Fibroblast of skin of back (primary cell): ENCODE measurements at places on chromosomes 4 and X.

GRCh38 chr4:93843772-93844171 lies 15.2 kb downstream of the ATOH1 start:
- DNase-seq: no peak

DNA sequence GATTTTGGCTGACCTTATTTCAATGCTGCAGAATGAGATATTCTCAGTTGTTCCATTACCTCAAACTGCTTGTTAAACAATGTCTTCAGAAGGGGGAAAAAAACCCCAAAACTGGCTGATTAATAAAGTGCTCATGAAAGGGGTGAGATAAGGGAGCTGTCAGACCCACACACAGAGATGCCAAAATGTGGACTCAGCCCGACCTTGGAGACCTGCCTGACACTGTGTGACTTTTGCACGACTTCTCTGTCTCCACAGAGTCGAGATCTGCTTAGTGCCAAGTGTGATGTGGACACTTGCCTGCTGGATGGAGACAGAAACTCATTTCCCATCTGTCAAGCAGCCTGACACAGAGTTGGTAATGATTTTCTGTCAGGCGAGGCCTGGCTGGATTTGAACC lies 31.5 kb downstream of the REELD1 start:
- DNase-seq: no peak

- DNase-seq: no peak
Measured at GRCh38 chr4:188624370-188624769, 485.1 kb downstream of the TRIML1 start.

GRCh38 chr4:110510955-110511544 lies 35.1 kb downstream of the ENPEP start:
- peak; percentile 57 for DNase-seq

DNA sequence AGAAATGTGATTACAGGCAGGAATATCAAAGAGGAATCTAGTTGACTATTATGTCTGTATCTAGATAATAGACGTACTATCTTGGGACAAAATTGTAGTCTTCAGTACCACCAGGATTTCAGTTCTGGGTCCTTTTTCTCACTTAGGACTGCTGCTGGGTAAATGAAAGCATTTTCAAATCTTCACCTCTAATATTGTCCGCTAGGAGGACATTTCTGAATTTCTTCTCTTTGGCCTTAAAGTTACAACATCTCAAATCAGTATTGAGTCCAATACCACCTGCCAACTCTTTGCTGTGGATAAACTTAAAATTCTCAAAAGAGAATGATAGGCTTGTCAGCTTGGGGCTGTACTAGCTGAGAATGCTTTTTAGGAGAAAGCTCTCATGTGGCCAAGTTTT lies 6.0 kb downstream of the FGF16 start:
- DNase-seq: no peak

GRCh38 chr4:26432419-26432818 lies 57.9 kb downstream of the CCKAR start:
- DNase-seq: no peak

- DNase-seq: no peak
Measured at GRCh38 chr4:96035727-96036126, 195.8 kb downstream of the PDHA2 start.

DNA sequence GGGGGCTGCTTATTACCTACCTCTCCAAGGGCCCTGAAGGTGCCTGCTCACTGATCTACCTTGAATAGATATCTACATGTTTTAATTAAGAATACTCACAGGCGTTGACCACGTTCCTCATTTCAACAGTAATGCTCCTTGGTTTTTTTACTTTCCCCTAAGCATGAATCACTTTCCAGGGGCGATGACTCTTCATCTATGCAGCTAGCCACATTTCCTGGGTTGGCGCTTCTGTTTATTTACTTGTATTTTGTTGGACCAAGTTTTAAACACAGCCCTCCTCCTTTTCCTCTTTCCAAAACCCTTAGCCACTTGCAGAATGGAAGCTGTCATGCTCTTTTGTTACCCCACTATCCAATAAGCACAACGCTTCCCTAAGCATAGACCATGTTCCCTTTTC lies 50.8 kb downstream of the CBLL2 start:
- peak; percentile 80 for DNase-seq

DNA sequence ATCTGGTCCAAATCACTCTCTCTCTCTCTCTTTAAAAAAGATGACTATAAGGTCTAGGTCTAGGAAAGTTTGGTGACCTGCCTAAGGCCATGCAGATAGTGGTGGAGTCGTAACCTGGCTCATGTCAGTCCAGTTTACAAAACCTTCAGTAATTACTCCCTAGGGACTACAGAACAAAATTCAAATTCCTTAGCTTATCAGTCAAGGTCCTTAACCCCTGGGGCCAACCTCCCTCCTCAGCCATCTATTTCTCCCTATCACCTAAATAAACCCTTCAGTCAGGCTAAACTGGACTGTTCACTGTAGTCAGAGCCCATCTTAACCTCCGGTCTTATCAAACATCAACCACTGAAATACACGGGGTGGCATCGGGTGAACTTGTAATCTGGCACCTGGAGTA lies 68.9 kb downstream of the MAP3K15 start:
- DNase-seq: no peak

GRCh38 chr4:40564815-40565483 lies 64.7 kb downstream of the RBM47 start:
- no peak for DNase-seq

DNA sequence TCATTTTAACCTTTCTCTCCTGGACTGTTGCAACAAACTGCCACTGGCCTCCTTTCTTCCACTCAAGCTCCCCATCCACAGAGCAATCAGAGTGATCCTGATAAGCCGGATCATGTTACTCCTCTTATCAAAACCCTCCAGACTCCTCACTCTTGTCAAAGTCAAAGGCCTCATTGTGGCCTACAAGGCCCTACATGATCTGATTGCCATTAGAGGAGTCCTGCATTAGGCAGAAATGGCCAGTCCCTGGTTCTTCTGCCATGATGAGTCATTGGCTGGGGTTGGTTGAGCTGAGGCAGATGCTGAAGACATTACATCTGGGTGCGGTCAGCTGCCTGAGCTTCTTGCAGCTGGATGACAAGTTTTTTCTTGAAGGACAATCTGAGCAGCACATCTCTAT lies 32.7 kb upstream of the CASK start:
- no peak for DNase-seq

GRCh38 chr4:3529363-3529762 lies 2.9 kb downstream of the LRPAP1 start:
- no peak for DNase-seq

DNA sequence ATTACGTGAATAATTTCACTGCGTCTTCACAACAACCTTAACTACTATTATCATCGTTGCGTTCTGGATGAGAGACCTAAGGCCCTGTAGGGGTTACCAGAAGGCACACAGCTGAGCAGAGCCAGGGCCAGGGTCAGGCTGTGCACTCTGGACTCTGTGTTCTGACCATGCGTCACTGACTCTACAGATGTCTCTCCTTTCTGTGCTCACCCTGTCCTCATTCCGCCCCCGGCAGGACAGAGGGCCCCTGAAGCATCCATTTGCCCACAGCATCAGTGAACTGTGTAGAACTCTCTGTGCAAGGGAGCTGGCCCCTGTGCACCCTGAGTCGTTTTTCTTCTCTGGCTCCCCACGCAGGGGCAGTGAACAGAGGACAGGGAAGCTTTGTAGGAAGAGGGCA lies 21.3 kb downstream of the GPKOW start:
- DNase-seq: no peak

- DNase-seq: no peak
Measured at GRCh38 chrX:94545722-94546121, 871.7 kb downstream of the FAM133A start.

DNA sequence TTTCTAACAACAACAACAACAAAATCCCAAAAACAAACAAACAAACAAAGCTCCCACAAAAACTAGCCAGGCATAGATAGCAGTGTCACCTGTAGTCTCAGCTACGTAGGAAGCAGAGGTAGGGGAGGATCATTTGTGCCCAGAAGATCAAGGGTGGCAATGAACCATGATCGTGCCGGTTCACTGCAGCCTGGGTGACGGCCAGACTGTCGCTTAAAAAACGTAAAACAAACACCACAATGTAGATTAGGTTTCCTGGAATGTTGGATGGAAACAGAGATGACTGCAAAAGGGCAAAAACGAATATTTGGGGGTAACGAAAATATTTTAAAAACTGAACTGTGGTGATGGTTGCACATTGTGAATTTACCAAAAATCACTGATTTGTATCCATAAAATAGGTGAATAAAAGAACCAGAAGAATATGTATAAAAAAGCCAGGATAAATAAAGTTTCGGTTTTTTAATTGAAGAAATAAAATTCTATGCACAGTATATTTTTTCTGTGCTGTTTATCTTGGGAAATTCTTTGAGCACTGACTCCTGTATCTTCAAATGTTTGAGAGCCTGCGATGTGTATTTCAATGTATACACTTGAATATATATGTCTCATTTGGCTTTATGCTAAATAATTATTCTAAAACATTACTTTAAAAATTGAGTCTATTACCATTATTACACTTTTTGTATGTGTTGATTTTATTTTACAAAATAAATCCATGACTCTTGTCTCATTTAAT lies 1477.0 kb downstream of the PCDH7 start:
- no peak for DNase-seq

DNA sequence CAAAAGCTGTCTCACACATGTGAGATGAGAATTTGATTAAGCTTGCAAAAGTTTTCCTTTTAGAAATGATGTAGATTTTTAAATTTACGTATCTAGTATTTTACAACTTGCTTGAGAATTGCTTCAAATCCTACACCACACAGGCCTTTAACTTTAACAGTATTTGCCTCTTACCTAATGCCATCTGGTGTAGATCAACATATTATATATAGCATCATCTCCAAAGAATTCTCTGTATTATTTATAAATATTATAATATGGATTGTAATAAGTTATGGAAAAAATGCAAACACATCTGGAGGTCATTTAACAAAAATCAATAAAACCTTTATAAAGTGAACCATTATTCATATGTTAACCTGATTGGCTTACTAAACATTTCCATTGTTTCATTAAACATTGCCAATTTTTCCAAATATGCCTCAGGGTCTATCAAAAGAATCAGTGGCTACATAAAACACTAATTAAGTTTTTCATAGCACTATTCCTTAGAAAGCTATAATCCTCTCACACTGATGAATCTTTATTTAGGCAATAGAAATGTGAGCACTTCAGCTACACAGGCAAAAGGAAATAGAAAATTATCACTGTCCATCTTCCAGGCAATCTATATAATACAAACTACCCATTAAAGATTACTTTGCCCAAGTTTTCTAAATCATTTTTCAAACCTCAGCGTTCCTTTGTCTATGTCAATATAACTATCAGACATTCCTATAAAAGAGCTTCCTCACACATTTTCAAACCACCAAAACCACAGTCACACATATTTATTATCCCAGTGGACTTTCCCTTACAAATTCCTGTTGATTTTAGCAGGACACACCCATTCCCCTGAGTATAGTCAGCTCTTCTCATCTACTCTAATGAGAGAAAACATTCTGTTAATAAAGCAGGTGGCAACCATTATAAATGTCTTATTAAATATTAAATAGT lies 83.5 kb upstream of the INTU start:
- peak; percentile 88 for DNase-seq

GRCh38 chr4:174036111-174036510 lies 247.4 kb downstream of the FBXO8 start:
- DNase-seq: peak; percentile 27

DNA sequence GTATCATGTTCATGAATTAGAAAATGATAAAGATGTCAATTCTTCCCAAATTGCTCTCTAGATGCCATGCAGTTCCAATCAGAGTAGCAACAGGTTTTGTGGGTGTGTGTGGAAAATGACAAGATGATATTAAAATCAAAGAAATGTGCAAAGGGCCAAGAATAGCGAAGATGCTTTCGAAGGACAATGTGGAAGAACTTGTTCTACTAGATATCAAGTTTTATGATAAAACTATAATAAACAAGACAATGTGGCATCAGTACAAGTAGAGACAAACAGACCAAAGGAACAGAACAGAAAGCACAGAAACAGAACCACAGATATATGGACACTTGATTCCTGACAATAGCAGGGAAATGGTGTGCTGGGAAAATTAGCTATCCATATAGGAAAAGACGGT lies 9.0 kb downstream of the TAB3 start:
- DNase-seq: no peak

DNA sequence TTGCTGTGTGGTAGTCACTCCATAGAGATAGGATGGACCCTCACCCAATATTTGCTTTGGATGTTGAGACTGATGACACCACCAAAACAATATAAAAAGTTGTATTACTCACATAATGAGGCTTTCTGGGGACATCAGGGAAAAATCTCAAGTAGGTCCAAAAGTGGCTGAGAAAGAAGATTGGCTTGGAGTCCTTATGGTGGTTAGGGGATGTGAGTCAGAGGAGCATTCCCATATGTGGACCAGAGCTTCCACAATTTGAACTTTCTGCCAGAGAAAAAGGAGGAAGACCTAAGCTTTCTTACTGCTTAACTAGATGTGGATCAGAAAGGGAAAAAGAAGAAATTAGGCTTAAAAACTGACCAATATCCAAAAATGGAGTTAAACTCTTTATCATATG lies 460.5 kb downstream of the SH3BGRL start:
- no peak for DNase-seq

- peak; percentile 22 for DNase-seq
Measured at GRCh38 chr4:146495269-146495668, 26.5 kb downstream of the SLC10A7 start.

- no peak for DNase-seq
Measured at GRCh38 chr4:143347484-143348111, 10.9 kb downstream of the GAB1 start.

DNA sequence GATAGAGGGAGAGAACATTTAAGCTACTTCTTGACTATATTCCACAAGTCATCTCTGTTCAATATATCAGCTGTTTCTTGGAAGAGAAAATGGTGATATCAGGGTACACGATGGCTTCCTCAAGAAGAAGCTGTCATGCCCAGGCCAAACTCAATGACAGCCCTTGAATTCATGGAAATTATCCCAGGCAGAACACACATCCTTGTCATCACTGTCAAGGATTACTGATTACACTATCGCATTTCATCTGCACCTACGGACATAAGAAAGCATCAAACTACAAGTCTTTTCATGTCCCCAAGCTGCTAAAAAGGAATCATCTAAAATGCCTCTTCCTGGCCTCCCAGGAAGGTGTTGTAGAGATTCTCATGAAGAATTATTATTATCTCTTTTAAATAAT lies 165.2 kb upstream of the SLC7A11 start:
- no peak for DNase-seq

- DNase-seq: peak; percentile 73
Measured at GRCh38 chr4:55865228-55865806, 11.9 kb downstream of the EXOC1 start.

DNA sequence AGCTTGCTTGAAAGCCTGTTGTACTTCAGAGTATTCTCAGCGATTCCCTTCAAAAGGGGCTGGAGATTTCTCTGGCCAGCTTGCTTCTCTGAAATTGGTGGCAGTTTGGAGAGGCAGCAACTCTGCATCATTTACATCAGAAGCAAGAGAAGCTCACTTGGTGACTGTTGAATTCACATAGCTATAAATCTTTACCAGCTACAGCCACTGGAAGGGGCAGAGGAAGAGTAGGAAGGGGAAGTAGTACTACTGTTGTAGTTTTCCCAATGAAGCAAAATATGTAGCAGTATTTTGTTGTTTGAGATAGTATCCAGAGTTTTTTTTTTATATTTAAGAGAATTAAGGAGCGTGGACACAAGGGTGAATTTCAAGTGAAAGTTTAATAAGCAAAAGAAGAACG lies 2.8 kb downstream of the TENT5D start:
- DNase-seq: no peak

- no peak for DNase-seq
Measured at GRCh38 chr4:53061091-53061850, 199.2 kb downstream of the RASL11B start.
